ENCODE measurements at places on chromosomes 7 and 10.

DNA sequence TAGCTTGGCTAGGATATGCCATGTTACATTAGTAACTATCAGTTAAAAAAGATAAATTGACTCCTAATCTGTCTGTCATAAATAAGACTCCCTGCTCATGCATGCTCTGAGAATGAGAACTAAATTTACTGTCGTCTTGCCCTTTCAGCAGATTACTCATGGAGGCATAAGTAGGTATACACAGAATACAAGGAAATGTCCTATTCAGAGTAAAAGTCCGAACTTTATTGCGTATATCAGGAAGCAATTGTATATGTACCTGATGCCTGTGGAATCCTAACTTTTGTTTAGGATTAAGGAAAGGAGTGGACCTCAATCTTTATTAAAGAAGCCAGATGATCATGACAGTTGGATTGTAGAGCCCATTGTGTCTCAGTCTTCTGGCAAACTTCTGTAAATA, 118.6 kb downstream of the THSD7A start:
- DNase-seq = no peak

- no peak for DNase-seq
Measured at GRCh38 chr7:100575746-100576383, 2.2 kb upstream of the SAP25 start.

- DNase-seq = no peak
Measured at GRCh38 chr10:63497321-63497720, 23.9 kb upstream of the REEP3 start.

DNA sequence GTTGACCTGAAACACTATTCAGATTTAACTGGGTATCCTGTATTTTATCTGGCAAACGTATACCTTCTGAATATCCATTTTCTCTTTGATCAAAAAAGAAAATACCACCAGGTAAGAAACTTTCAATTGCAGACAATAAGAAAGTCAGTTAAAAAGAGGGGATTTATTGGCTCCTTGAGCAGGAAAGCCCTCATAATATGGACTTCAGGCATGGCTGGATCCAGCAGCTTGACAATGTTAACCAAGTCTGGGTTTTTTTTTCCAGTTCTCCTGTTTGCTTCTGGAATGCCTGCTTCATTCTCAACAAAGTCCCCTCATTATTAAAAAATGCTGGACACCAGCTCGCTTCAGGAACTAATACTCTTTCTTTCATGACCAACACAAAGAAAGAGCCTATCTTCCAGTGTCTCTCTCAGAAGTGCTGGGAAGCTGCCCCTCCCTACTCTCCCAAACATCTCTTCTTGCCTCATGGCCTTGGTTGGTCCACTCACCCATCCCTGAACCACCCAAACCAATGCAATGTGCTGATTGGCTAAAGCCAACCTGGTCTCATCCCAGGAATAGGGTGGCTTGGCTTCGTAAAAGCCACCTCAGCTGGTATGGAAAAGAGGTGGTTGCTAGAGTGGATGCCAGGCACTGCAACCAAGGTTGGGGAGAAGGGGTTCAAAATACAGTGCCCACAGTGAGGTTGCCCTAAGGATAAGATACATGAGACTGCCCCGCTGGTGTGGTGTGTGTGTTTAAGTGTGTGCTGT, 30.6 kb upstream of the WDFY4 start:
- DNase-seq = no peak

- DNase-seq = no peak
Measured at GRCh38 chr10:62261666-62262065, 7.0 kb downstream of the RTKN2 start.

GRCh38 chr7:130144312-130145171, 60.7 kb downstream of the TMEM209 start:
- DNase-seq = no peak

- no peak for DNase-seq
Measured at GRCh38 chr7:152868122-152869040, 108.8 kb downstream of the ACTR3B start.

DNA sequence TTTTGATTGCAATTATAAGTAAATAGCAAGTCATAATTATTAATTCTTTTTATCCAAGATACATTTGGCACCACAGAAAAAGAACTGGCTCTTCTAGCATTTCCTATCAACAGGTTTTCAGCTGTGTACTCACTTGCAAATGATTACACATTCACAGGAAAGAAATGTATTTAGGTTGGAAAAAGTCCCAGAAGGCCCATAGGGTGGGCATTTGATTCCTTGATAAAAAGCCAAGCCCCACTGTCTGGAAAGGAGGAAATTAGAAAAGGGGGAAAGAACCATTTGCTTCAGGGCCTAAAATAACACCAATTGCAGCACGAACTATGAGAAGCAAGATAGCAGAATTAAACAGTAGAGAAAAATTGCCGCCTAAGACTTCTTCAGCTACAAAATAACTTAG, 80.8 kb upstream of the COL1A2 start:
- DNase-seq = no peak

GRCh38 chr7:46812101-46812675, 769.7 kb downstream of the TNS3 start:
- DNase-seq = no peak

- DNase-seq = no peak
Measured at GRCh38 chr10:88831709-88832108, 19.9 kb downstream of the ANKRD22 start.

GRCh38 chr10:88923520-88923919, 29.1 kb downstream of the ACTA2 start:
- DNase-seq = no peak

DNA sequence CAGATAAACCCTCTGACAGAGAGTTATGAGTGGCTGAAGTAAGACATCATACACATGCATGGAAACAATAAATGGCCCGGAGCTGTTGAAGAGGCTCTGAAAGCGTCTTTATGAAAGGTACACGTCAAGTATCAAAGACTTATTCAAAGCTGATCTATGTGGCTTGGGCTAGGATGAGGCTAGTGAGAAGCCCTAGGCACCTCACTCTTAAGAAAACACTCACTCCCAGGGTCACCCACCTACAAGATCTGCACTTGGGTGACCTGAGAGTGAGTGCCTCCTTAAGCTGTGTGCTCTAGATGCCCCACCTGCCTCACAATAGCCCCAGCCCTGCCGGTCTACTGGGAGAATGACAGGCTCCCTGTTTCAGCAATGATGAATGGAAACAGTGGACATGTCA, 1.1 kb upstream of the GIMAP1 start:
- no peak for DNase-seq

DNA sequence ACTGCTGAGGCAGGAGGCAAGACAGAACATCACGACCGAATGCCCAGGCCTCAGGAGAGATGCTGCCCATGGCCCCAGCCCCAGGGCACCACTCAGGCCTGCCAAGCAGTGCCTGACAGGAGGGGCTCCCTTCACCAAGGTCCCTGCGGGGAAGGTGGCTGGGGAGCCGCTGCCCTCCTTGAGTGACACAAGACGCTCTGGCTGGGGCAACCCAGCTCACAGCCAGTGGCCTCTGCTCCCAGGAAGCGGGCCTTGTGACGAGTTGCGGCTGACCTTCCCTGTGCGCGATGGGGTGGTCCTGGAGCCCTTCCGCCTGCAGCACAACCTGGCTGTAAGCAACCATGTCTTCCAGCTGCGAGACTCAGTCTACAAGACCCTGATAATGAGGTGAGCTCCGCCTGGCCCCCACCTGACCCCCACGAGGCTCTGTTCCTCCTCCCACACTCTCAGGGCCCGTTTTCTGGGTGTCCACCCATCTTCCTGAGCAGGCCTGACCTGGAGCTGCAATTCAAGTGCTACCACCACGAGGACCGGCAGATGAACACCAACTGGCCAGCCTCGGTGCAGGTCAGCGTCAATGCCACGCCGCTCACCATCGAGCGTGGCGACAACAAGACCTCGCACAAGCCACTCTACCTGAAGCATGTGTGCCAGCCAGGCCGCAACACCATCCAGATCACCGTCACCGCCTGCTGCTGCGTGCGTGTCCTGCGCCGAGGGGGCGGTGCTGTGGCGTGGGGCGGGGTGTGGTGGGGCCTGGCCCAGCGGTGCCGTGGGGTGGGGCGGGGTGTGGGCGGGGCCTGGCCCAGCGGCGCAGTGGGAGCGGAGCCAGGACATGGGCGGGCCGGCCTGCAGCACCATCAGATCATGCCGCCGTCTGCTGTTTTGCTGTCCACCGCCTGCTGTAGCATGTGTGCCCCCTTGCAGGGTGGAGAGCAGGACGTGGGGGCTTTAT, 12.8 kb downstream of the ZMIZ2 start:
- no peak for DNase-seq

- DNase-seq = no peak
Measured at GRCh38 chr10:28788252-28788651, 110.9 kb downstream of the BAMBI start.

- DNase-seq = no peak
Measured at GRCh38 chr7:37081436-37081835, 357.1 kb upstream of the AOAH start.

- no peak for DNase-seq
Measured at GRCh38 chr10:77773631-77774426, 136.2 kb upstream of the KCNMA1 start.

DNA sequence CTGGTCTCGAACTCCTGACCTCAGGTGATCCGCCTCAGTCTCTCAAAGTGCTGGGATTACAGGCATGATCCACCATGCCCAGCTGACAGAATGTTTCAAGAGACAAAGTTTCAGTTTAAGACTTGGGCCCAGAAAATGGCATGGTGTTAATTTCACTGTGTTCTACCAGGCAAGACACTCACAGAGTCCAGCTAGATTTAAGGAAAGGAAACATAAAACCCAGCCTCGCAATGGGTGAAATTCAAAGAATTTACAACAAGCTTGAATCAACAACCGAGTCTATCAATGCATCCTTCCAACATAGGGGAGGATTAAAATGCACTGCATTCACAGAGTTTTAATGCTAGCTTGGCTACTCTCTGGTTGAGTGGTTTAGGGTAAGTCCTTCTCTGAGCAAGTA, 764.0 kb downstream of the XPNPEP1 start:
- no peak for DNase-seq

DNA sequence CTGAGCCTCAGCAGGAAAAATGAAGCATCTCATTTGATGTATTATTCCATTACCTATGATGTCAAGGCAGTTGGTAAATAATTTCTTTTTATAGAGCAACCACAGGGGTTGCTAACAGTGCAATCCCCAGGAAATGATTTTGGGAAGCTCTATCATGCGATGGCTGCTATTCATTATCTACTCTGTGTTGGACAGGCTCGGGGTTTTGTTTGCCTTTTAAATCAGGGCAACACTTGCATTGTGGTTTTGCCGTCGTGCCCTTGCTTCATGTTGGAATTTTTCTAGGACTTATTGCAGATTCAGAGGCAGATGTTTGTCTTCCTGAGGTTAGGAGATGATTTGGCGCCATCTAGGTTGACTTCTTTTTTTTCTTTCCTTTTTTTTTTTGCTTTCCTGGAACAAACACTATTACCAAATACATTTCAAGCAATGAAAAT, 128.4 kb downstream of the BICC1 start:
- DNase-seq = peak; percentile 52
